ENCODE measurements at places on chromosomes 1 and 21. TPM values are rescaled to one million over a fixed set of nuclear protein-coding genes. Genes with fewer than 3 reads are reported as not detected.

DNA sequence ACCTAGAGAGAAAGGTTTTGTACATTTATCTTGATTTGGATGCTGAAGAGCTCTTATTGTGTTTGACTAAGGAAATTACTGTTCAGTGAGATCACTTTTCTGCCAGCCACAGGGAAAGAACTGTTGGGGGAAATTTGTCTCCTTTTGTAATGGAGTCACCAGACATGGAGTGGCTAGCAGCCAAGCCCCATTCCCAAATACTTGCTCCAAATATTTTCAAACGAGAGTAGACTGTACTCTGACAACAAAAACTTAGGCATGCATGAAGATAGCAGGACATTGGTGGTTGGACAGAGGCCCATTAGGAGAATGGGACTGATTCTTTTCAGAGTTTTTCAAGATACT lies 21.1 kb downstream of the IPO9 start:
- H3K4me3 ChIP-seq = no peak overlapping the region
- DNase-seq = no peak
- H3K27me3 ChIP-seq = no peaks in the 10 kb centered on the region
- no peak overlapping the region for H3K27ac ChIP-seq
- no peaks in the 10 kb centered on the region for H3K36me3 ChIP-seq

GRCh38 chr1:151585622-151586021 lies 26.2 kb upstream of the SNX27 start:
- peak overlapping the region; percentile 33 for H3K27ac ChIP-seq
- H3K36me3 ChIP-seq = peaks cover 1% of the 10 kb centered on the region
- peaks cover 21% of the 10 kb centered on the region for H3K4me1 ChIP-seq
- no peak for DNase-seq

- peak overlapping the region; percentile 86 for H3K27ac ChIP-seq
- peaks cover 12% of the 10 kb centered on the region for H3K4me1 ChIP-seq
- no peaks in the 10 kb centered on the region for H3K36me3 ChIP-seq
- DNase-seq = no peak
- H3K27me3 ChIP-seq = no peaks in the 10 kb centered on the region
- peak overlapping the region; percentile 83 for H3K4me3 ChIP-seq
These were observed 312 bp downstream of the ARNT start for GRCh38 chr1:150876119-150876454.

DNA sequence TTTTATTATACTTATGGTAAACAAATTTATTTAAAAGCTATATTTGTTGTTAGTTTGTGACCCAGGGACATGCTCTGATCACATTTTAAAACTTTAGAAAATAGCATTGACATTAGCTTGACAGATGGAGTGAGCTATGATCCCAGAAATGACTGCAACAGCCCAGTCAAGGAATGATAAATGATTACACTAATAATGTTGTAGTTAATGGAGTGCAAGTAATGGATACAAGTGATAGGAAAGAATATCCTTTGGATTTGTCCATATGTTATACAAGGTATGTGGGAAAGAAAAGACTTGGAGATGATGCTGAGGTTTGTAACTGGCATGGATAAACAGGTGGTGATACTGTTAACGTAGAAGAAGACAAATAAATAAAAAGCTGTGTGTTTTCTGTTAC lies 1908.7 kb downstream of the MRPL39 start:
- H3K4me1 ChIP-seq = no peaks in the 10 kb centered on the region
- DNase-seq = no peak
- H3K27ac ChIP-seq = no peak overlapping the region
- H3K27me3 ChIP-seq = no peaks in the 10 kb centered on the region
- no peak overlapping the region for H3K4me3 ChIP-seq

GRCh38 chr1:89165811-89166210 lies 10.0 kb downstream of the GBP7 start:
- no peaks in the 10 kb centered on the region for H3K27me3 ChIP-seq
- no peaks in the 10 kb centered on the region for H3K36me3 ChIP-seq
- DNase-seq = no peak

Gene ESPN
- 16.3 TPM for total RNA-seq

Gene LAMC2
- total RNA-seq = 34.9 TPM
